AML-193 (cell line): ENCODE measurements at places on chromosomes 11 and 22.

DNA sequence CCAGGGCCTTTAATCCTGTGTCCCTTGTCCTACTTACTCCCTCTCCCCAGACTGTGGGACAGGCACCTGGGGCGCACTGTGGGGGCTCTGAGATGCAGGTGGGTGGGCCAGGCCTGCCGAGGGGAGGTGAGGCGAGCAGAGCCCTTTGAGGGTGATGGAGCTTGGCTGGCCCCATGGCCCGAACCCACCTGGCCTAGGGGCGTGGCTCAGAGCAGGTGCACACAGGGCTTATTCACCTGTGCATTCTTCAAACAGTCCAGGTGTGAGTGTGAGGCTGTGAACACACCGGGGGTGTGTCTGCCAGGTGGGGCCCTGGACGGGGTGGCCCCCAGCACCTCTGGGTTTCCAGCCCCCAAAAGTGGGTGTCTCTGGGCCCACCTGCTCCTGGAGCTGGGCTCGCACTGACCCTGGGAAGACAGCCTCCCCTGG lies 9.0 kb upstream of the MUC5AC start:
- no peak for DNase-seq

- no peak for DNase-seq
These were observed 69.5 kb downstream of the ARHGAP8 start for GRCh38 chr22:44821741-44822475.

DNA sequence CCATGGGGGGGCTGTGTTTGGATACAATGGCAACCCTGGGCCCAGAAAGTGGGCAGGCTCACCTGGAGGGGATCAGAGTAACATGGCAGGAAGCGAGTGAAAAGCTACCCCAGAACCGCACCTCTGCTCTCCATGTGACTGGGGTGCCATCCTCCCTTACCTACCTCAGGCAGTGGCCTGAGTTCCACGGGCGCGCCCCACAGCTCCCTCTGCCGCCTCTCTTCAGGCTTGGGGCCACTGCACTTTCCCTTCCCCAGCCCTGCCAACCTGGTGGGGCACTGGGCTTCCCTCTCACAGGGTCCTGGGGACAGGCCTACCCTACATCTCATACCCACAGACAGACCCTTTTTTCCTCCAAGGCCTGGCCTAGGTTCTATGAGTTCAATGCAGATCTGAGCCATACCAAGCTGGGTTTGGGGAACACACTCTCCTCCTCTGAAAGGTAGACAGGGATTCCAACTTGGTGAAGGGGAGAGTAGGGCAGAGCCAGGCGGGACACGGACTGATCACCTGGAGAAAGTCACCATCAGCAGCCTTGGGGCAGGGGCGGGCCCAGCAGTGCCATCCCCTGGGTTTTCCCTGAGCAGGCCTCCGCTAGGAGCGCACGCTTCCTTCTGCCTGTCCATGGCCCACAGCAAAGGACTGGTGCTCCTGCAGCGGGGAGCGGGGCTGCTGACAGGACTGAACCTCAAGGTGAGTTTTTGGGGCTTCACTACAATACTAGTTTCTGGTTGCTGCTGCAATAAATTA lies 7.1 kb downstream of the GALR3 start:
- DNase-seq: no peak

DNA sequence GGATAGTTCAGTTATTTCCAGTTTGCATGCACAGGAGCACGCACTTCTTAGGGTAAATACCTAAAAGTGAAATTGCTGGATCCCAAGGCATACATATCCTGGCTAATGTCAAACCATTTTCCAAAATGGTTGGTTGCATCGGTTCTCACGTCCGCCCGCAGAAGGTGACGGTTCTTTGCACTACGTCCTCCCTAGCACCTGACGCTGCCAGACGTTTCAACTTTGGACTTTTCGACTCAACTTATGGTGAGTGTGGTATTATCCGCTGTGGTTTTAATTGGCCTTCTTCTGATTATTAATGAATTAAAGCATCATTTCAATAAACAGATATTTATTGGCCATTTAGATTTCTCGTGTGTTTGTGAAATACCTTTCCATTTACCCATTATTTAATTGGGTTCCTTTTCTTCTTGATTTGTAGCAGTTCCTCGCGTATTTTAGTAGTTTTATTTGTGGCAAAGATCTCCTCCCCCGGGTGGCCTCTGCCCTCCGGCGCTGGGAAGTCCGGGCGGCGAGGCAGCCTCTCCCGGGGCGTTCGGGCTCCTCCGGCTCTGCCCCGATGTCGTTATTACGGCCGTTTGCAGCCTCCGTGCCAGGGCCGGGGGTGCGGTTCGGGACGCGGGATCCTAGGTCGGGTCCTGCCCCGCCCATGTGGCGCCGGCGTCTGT lies at the start of gene JHY:
TSS of gene JHY (plus strand) at position 571 of the 668 bp plus-strand sequence. CDS start 3,091 bp downstream, outside the sequence.
- no peak for DNase-seq

DNA sequence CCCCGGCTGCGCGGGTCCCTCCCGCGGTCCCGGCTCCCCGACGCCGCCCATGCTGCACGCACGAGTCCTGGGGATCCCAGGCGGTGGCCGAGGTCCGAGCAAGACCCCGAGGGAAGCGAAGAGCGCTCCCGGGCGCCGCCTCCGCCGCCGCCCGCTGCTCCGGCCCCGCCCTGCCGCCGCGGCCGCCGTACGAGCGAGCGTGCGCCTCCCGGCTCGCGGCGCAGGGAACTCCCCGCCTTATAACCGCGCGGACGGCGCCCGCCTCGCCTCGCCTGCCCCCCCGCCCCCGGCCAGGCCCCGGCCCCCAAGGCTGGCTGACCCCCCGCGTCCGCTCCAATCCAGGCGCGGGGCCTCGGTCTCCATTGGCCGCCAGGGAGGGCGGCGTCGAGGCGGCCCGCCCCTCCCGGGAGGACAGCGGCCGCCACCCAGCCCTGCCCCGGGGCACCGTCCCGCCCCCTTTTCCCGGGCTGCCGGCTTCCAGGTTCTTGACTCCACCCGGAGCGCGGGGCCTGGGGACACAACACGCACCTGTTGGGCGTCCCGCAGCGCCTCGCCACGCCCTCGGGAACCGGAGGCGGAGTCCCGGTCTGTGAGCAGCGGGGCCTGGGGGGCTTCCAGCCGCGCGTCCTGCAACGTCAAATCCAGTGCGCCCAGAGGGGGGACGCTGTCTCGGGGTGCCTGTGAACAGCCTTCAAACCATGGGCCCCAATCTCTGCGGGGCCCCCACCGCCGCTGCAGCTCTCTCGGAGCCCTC lies at the start of gene FADS3:
TSS of gene FADS3 (minus strand) at position 215 of the 754 bp plus-strand sequence. CDS start at position 51, 164 bp downstream.
- peak; percentile 34 for DNase-seq

GRCh38 chr22:19841641-19842392 lies 12.9 kb downstream of the GNB1L start:
- no peak for DNase-seq

DNA sequence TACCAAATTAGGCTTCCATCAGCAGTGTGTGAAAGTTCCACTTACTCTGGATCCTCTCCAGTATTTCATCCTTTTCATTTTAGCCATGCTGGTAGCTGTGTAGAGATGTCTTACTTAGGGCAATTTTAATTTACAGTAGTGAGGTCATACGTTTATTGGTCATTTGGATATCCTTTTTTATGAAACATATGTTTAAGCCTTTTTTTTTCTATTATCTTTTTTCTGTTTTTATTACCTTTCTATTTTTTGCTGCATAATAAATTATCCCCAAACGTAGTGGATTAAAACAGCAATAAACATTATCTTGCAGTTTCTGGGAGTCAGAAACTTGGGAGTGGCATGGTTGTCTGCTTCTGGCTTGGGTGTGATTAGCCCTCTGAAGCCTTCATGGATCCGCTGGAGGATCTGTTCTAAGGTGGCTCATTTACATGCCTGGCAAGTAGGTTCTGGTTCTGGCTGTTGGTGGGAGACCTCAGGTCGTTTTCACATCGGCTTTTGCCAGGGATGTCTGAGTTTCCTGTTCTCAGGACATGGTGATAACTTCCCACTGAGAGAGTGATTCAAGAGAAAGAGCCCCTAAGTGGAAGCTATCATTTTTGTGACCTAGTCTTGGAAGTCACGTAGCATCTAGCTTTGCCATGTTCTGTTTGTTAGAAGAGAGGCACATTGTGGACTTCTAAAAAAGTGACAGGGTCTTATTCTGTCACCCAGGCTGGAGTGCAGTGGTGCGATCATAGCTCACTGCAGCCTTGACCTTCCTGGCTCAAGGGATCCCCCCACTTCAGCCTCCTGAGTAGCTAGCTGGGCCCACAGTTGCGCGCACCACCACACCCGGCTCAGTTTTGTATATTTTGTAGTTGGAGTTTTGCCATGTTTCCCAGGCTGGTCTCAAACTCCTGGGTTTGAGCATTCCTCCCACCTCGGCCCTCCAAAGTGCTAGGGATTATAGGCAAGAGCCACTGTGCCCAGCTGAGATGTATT lies 38.6 kb downstream of the PPP6R3 start:
- DNase-seq: no peak

GRCh38 chr11:92916299-92916698 lies 53.2 kb upstream of the MTNR1B start:
- DNase-seq: no peak

DNA sequence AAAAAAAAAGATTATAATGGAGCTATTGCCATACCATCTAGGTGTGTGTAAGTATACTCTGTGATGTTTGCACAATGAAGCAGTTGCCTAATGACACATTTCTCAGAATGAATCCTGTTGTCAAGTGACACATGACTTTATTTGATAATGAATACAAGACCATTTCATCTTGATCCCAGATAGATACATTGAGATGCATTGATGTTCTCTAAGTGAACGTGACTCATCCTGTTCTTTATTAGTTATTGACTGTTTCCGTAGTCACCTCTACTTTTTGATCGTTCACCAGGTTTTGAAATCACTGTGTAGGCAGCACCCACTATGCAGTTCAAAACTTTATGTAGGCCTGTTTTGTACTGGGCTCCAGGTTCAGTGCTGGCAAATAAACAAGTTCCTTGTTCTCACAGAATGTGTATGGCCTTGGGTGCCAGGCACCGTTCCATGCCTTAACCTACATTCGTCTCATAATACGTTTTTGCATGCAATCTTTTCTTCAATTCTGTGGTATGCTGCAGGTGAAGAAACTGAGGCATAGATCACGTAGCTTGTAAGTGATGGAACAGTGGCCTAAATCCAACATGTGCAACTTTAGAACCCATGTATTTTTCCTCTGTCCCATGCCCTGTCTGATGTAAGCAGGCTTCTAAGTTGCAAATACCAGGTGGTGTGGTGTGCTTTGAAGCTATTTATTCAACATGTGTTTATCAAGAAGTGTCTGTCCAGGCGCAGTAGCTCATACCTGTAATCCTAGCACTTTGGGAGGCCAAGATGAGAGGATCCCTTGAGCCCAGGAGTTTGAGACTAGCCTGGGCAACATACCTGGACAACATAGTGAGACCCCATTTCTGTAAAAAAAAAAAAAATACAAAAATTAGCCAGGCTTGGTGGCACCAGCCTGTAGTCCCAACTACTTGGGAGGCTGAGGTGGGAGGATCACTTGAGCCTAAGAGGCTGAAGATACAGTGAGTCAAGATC lies 10.4 kb downstream of the SREBF2 start:
- no peak for DNase-seq

GRCh38 chr22:23042179-23042578 lies 28.1 kb upstream of the GNAZ start:
- DNase-seq: no peak

GRCh38 chr11:108527382-108527781 lies 29.2 kb upstream of the POGLUT3 start:
- no peak for DNase-seq

DNA sequence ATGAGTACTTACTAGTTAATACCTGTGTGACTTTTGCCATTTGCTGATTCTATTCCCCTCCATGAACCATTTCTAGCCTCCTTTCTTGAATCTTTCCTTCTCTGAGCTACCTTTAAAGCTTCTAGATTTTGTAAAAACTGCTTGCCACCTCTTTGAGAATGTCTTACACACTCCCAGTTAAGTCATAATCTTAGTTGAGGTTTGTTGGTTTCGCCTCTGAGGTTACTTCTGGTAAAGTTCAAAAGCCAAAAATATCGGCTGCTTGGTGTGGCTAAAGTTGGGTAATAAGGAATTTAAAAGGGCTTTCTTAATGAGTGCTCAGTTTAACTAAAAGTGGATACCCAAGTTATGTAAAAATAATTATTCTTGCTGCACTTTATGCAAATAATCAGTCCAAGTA lies 10.4 kb upstream of the GLYAT start:
- DNase-seq: no peak

DNA sequence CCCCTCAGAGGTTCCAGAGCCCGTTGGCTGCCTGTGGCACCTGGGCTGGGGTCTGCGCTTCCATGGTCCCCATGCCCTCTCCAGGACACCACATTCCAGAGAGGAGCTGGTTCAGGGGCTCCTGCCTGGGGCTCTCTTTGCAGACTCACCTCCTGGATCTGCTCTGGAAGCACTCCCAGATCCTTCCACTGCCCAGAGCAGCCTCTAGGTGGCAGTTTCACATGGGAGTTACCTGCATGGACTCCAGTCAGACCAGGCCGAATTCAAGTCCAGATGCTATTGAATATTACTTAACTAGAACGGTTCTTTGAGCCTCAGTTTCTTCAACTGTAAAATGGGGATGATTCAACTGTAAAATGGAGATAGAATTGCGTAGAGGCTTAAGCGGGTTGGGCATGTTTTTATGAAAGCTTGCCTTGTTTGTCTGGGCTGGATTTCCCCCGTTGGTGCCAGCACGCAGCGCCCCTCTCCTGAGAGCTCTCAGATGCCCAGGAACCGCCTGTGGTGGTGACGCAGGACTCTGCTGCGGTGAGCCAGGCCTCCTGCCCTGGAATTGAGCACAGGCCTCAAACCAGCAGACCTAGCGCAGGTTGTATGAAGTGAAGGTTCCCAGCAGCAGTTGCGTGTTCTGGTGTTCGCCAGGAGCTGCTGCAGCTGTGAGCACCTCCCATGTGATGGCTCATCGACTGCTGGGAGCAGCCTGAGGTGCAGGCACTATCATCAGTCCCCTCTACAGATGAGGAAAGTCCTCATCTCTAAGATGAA lies 44.2 kb downstream of the LMO1 start:
- peak; percentile 27 for DNase-seq

DNA sequence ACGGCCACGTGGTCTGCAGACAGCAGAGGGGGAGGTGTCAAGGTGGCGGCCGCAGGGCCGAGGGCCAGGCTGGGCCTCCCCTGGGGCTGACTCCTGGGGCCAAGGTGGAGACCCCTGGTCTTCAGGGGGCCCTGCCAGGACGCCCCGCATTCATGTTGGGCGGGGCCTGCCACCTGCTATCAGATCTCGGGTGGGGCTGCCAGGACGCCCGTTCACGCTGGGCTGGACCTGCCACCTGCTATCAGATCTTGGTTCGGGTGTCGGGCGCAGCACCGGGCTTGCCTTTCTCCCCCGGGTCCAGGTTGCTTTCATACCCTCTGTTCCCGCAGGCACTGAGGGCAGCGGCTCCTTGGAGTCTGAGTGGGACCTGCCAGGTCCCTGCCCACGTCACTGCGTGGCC lies 16.1 kb upstream of the MAPK11 start:
- DNase-seq: no peak

DNA sequence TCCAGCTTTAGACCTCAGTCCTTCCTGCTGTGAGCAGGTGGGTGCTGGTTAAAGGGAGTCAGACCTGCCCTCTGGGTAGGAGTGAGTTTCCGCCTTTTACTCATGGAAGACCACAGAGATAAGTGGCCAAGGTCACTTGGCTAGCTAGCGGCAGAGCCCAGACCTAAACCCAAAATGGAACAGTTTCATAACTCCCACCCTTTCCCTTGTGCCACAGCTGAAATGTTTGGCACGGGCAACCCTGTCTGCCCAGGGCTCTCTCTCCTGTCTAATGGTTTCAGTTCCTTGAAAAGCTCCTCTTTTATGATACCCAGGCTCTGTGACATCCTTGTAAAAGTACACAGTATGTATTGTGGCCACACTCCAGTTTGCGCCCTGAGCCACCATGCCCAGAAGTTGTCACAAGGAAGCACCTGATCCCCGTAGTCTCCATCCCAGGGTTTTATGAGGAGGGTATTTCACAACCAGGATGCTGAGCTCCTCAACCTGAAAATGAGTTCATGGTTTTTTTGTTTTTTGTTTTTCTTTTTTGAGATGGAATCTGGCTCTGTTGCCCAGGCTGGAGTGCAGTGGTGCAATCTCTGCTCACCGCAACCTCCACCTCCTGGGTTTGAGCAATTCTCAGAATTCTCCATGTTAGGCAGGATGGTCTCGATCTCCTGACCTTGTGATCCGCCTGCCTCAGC lies 5.1 kb downstream of the MB start:
- DNase-seq: no peak
